Pancreas (tissue), 10 donors: ENCODE measurements at places on chromosomes 12 and 14.

DNA sequence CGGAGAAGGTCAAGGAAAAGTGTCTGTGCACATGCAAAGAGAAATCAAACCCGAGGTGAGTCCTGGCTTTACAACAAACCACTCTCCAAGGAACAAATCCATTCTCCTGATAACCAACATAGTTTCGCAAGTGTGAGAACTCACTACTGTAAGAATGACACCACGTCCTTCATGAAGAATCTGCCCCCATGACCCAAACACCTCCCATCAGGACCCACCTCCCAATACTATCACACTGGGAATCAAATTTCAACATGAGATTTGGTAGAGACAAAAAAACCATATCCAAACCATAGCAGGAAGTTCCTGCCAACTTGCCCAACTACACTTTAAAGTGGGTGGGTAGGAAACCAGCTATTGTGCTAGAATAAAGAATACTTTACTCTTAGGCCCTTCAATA is 2.4 kb upstream of the ERC1 start:
- no peaks in the 10 kb centered on the region for H3K36me3 ChIP-seq
- H3K4me3 ChIP-seq: no peak overlapping the region
- no peak overlapping the region for H3K27ac ChIP-seq
- DNase-seq: no peak
- H3K27me3 ChIP-seq: no peaks in the 10 kb centered on the region
- peaks cover 15% of the 10 kb centered on the region for H3K4me1 ChIP-seq

- H3K27ac ChIP-seq: no peak overlapping the region
- no peaks in the 10 kb centered on the region for H3K27me3 ChIP-seq
- no peaks in the 10 kb centered on the region for H3K36me3 ChIP-seq
- no peak overlapping the region for H3K4me3 ChIP-seq
Observed at GRCh38 chr12:70822412-70822811, 98.1 kb downstream of the PTPRR start.

DNA sequence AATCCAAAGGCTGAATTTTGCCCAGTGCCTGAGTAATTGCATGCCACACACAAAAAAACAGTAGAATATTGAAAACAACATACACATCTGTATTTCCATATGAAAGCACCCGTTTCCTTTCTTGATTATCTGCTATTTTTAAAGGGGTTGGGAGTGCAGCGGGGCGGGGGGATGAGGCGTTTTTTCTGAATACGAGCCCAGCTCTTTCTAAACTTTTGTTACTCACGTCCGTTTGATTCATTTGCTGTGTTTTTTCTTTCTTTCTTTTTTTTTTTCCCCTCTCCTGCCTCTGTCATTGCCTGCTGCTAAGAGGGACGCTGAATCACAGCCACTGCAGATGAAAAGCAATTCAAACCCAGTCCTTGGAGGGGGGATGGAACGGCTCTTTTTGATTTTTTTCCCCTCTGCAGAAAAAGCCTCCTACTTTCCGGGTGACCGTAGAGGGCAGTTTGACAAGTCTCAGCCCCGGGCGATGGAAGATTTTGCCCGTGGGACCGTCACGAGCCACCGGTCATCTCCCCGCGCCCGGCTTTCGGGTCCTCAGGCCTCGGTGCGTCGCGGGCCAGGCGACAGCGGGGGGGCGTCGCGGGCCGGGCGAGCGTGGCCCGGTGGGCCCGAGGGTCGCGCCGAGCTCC is 572 bp upstream of the RASSF8 start:
- no peaks in the 10 kb centered on the region for H3K36me3 ChIP-seq
- H3K4me3 ChIP-seq: peak overlapping the region; percentile 87
- H3K27me3 ChIP-seq: no peaks in the 10 kb centered on the region
- DNase-seq: no peak
- peak overlapping the region; percentile 87 for H3K27ac ChIP-seq

- no peak for DNase-seq
- H3K27me3 ChIP-seq: no peaks in the 10 kb centered on the region
- no peak overlapping the region for H3K27ac ChIP-seq
- H3K36me3 ChIP-seq: no peaks in the 10 kb centered on the region
Observed at GRCh38 chr12:94671917-94672316, 21.6 kb upstream of the TMCC3 start.

GRCh38 chr12:93183940-93184671 is 193.6 kb upstream of the NUDT4 start:
- peak overlapping the region; percentile 15 for H3K27ac ChIP-seq
- no peaks in the 10 kb centered on the region for H3K27me3 ChIP-seq
- no peak for DNase-seq
- peaks cover 2% of the 10 kb centered on the region for H3K4me1 ChIP-seq

DNA sequence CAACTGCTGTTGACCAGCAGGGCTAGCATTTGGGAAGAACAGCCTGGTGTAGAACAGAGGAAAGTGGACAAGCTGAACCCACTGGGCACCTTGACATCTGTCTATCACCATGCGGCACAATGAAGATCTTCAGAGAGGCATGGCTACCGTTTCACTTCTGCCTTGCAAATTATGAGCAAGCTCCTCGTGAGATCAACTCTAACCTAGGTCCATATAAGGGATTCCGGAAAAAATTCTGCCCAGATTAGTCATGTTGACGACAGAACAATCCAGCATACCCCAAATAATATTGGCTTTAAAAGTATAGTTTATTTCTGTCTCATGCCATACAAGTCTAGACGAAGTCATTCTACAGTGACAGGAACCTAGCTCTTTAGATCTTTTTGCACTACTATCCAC is 91.6 kb upstream of the ATF7IP start:
- no peaks in the 10 kb centered on the region for H3K4me1 ChIP-seq
- no peaks in the 10 kb centered on the region for H3K36me3 ChIP-seq

DNA sequence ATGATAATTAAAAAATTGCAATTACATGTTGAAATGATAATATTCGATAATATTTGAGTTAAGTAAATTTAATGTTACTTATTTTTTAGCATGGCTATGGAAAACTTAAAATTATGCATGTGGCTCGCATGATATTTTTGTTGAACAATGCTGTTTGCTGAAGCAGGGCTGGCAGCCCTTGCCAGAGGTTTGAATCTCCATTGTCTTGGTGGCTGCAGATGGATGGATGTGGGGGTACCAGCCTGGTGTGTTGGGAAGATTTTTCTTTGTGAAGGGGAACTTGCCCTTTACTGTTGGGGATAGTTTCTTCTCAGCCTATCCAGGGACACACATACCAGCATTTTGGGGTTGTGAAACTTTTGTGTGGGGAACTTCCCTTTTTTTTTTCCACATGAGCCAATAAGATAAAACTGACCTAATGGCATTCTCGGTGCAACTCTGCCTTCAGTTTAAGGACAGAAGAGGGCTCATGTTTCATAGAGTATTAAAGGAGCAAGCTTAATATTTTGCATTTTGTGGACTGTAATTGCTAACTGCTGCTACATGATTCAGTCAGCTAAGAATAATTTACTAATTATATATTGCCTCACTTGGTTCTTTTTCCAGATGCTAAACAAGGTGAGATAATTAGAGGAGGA is 8.8 kb downstream of the RASSF3 start:
- no peak for DNase-seq
- no peaks in the 10 kb centered on the region for H3K4me1 ChIP-seq
- H3K4me3 ChIP-seq: no peak overlapping the region

GRCh38 chr14:33767586-33768457 is 183.1 kb downstream of the EGLN3 start:
- no peak overlapping the region for H3K27ac ChIP-seq
- no peaks in the 10 kb centered on the region for H3K27me3 ChIP-seq
- H3K4me1 ChIP-seq: no peaks in the 10 kb centered on the region
- H3K36me3 ChIP-seq: no peaks in the 10 kb centered on the region
- no peak for DNase-seq
- no peak overlapping the region for H3K4me3 ChIP-seq
